Stimulated activated CD8-positive, alpha-beta memory T cell treated with anti-CD3 and anti-CD28 coated beads, Interleukin-7, amount 100 ng/mL, for 24 hours (primary cell): ENCODE measurements at places on chromosomes 13 and 19.

DNA sequence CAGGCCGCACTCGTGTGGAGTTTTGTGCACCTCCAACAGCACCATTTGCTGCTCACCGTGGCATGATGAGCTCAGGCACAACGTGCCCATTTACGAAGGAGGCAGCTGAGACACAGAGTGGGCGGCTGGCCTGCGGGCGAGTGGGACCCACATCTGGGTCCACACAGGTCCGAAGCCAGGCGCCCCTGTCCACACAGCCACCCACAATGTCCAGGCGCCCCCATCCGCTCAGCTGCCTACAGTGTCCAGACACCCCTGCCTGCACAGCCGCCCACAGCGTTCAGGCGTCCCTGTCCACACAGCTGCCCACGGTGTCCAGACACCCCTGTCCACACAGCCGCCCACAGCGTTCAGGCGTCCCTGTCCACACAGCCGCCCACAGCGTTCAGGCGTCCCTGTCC is 42.5 kb upstream of the F7 start:
- no peak for DNase-seq

DNA sequence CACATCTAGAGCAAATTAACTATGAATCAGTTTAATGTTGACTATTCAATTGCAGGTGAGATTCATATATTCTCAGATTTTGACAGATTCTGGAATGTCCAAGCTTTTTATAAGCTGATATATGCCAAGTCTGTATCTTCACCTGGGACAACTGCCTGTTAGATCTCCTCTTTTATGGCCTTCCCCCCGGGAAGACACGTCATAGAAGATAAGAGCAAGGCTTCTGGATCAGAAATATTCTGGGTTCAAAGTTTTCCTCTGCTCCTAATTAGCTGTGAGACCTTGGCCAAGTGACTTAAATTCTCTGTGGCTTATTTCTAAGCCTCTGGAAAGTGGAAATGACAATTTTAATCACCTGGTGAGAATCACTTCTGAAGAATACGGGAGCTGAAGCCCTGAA is 187.5 kb downstream of the OXGR1 start:
- DNase-seq = no peak

DNA sequence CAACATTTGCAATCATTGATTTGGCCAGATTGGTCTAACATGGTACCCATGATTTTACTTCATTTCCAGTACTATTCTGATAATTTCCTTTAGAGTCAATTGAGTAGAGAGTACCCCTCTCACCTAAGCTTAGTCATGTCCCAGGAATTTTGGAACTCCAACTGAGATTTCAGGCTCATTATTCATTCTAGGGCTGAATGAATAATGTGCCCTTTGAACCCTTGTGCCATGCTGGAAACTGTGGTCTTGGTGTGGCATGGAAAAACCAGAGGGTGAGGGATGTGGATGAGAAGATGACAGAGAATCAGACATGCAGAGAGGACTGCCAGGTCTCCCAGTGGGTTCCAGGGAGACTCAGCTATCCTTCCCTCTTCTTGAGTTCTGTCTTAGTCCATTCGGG is 30.2 kb downstream of the ITM2B start:
- no peak for DNase-seq

DNA sequence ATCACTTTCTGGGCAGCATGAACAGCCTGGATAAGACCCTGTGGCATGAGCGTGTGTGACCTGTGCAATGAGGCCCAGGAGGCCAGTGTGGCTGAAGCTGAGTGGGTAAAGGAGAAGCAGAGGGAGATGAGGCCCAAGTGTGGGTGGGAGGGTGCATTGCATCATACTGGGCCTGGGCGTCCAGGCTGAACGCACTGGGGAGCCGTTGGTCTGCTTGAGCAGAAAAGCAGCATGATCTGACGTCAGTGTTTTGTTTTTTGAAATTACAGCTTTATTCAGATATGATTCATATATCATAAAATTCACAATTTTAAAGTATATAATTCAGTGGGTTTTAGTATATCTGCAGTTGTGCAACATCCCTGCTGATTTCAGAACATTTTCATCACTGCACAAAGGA is 409.7 kb downstream of the HS6ST3 start:
- DNase-seq = no peak

DNA sequence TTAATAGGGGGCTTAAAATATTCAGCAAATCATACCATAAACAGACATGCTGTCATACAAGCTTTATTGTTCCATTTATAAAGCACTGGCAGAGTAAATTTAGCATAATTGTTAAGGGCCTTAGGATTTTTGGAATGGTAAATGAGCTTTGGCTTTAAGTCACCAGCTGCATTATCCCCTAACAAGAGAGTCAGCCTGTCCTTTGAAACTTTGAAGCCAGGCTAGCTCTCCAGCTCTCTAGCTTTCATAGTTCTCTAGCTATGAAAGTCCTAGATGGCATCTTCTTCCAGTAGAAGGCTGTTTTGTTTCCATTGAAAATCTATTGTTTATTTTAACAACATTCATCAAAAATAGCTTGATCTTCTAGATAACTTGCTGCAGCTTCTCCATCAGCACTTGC is 420.8 kb upstream of the GPC6 start:
- DNase-seq = no peak

DNA sequence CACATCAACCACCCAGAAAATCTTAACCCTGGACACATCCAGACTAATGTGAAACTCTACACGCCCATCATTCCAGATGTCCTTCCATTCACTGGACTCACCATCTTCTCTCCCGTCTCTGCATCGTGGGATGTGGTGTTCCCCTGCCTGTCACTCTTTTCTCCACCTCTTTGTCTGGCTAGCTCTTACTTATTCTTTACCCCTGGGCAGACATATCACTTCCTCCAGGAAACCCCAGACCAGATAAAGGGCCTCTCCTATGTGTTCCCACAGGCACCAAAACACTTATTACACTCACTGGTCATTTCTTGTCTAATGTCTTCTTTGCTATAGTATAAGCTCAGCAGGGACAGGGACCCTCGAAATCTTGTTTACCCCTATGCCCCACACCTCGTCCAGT is 109.3 kb upstream of the IPO5 start:
- DNase-seq = no peak

DNA sequence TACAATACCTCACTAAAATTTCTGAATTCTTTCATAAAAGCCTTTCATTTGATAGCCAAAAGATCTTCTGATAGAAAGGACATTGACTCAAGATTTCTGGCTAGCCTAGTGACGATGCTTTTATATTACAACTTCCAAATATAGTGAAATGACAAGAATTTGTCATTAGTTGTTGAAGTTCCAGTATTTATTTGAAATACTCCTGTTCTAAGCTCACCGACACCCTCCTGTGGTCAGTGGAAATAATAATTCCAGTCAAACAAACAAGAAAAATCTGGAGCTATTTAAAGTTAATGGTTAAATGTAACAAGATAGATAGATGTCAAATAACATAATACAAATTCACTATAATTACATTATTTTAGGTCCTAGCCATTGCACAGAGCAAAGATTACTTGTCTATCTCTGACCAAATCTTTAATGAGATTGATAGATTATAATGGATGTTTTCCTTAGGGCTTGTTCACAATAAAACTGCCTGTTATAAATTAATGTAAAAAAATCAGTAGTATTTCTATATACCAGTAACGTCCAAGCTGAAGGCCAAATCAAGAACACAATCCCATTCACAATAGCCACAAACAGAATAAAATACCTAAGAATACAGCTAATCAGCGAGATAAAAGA is 195.5 kb downstream of the RGCC start:
- no peak for DNase-seq

- DNase-seq = no peak
Observed at GRCh38 chr13:108629181-108629752, at the start of gene MYO16. MYO16 (plus strand) TSS chr13:108629611; CDS start chr13:108629845, 234 bp downstream.

GRCh38 chr19:853014-853585 is 997 bp downstream of the ELANE start:
- no peak for DNase-seq

GRCh38 chr13:76795701-76796695 is 90.2 kb downstream of the KCTD12 start:
- no peak for DNase-seq

- DNase-seq = peak; percentile 51
Observed at GRCh38 chr19:56252699-56253422, 19.7 kb upstream of the EDDM13 start.

DNA sequence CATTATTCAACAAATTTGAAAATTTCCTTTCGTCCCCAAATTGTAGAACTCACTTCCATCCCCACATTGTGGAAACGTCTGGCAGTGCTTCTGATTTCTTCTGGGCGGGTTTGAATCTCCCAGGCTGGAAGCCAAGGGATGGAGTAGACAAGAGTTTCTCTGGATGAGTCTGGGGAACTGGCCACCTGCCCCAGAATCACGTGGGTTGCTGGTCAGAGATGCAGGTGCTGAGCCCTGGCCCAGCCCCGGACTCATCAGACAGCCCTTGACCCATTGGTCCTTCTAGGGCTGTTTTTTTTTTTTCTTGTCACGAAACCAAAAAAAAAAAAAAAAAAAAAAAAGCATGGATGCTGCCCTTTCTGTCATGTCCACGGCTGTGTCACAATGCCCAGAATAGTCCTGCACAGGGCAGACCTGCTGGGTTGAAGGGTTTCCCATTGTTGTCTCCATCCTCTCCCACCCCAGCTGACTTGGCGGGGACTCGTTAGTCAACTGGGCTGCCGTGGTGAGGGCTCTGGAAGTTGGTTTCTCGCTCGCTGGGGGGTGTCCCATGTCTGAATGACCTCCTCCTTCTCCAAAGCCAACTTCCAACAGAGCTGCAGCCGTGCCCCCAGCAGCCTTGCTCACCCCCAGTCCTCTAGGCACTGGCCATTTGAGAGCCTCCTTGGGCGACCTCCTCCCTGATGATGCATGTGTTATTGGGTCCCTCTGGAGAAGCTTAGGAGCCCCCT is 12.8 kb downstream of the CHST8 start:
- DNase-seq = no peak

GRCh38 chr13:42048342-42048683 is at the start of gene DGKH:
DGKH (plus strand) TSS chr13:42048648; CDS start chr13:42048774, 126 bp downstream.
- DNase-seq = no peak

- no peak for DNase-seq
Observed at GRCh38 chr13:30957258-30957943, 24.9 kb downstream of the TEX26 start.

GRCh38 chr13:35460061-35460460 is 16.4 kb downstream of the MAB21L1 start:
- DNase-seq = no peak

DNA sequence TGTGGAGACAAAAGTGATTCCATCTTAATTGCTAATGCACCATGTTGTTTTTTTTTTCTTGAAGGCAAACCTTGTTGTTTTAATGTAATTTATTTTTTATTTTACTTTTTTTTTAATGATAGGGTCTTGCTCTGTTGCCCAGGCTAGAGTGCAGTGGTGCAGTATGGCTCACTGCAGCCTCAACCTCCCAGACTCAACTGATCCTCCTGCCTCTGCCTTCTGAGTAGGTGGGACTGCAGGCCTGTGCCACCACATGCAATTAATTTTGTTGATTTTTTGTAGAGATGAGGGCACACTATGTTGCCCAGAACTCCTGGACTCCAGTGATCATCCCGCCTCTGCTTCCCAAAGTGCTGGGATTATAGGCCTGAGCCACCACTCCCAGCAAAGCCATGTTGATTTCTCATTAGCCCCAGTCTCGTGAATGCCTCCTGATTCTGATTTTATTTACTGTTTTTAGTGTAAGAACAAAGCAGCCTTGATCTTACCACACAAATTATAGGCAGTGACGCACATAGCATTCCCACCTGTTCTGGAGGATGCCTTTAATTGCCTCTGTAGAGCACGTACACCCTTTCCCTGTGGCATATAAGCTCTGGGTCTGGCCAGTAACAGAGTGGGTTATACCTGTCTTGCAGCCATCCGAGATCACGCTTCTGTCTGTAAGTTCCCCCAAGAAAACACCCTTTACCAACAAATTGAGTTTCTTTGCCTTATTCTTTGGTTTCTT is 150.4 kb downstream of the GGACT start:
- DNase-seq = no peak

DNA sequence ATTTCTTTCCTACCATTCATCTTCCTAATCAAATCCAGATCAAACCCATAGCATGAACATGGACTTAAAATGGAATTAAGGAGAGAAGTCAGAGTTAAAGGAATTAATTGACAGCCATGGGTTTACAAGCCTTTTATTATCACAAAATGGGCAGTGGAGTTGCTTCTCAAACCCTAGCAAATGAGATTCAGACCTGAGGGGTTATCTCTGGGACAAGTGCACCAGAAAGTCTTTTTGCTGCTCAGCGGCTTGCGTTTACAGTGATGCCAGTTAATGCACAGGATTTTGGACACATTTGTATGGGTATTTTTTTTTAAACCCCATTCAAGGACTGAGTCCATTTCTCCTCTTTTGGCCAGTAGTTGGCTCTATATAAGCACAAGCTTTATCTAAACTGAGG is 503.0 kb downstream of the EFNB2 start:
- no peak for DNase-seq

DNA sequence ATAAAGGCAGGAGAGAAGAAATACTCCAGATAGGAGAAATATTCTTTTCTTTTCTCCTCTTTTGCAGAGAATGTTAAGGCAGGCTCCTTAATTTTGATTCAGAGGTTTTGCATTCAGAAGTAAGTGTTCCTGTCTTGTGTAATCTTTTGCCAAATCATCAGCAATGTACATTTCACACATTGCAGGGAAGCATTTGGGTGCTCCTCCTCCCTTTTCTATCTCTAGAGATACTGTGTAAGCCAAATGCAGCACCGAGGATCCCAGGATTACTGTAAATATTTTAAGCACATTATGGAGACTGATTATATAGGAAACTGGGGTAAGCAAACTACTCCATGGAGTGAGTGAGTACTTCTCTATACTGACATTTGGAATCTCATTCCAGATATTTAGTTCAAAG is 7.2 kb downstream of the ATP8A2 start:
- no peak for DNase-seq

GRCh38 chr13:87094646-87095045 is 576.5 kb upstream of the SLITRK5 start:
- DNase-seq = no peak

DNA sequence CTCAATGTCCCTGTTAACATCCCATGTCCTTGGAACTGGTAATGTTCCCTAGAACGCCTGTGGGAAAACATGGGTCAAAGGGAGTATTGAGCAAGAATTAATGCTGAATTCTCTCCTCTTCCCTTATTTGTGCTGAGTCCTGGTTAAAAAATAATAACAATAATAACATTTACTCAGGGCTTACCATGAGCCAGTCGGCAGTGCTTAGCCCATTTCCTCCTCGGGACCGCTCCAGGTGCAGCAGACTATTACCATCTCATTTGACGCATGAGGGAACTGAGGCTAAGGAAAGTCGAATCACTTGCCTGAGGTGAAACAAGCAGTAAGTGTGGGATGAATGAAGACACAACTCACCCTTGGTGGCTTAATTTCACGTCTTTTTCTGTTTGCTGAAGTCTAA is 33.6 kb upstream of the SLC15A1 start:
- DNase-seq = no peak
